Fibroblast of mammary gland (primary cell): ENCODE measurements at places on chromosomes 3 and 15.

DNA sequence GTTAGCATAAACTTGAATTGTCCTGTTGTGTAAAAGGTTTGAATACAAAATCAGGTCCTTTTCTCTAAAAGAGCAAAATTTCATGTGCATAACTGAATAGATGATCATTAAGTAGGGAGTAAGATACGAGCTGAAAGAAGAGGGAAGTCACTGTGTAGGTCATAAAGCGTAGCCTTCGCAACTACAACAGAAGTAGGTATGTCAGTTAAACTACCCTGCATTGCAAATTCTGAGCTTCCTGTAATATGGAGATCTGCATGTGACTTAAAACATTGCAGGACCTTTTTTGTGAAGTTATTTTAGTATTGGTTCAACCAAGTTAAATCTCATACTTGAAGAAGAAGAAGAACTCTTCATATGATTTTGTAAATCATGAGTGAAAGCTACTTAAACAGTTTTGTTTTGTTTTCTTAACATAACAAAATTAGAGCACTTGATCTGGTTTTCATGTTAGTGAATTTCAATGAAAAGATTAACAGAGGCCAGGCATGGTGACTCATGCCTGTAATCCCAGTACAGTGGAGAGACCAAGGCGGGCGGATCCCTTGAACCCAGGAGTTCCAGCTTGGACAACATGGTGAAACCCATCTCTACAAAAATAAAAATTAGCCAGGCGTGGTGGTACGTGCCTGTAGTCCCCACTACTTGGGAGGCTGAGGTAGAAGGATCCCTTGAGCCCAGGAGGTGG is 26.4 kb downstream of the ARMC8 start:
- DNase-seq, result no peak

GRCh38 chr3:55091381-55092225 is 163.7 kb upstream of the LRTM1 start:
- peak; percentile 83 for DNase-seq

GRCh38 chr3:185851046-185851445 is 26.2 kb upstream of the IGF2BP2 start:
- peak; percentile 36 for DNase-seq

DNA sequence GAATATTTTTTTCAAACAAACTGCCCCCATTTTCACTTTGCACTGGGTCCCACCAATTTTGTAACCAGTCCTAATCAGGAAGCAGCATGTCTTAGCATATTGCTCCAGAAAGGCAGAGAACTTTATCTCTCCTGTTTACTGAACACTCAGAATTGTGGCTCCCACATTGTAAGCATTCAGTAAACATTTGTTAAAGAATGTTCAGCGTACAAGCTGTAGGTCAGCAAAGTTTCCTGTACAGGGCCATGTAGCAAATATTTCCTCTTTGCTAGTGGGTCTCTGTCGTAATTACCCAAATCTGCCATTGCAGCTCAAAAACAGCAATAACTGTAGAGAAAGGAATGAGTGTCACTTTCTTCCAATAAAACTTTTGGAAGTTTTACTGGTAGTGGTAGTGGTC is 393.3 kb downstream of the GRM7 start:
- DNase-seq, result no peak

DNA sequence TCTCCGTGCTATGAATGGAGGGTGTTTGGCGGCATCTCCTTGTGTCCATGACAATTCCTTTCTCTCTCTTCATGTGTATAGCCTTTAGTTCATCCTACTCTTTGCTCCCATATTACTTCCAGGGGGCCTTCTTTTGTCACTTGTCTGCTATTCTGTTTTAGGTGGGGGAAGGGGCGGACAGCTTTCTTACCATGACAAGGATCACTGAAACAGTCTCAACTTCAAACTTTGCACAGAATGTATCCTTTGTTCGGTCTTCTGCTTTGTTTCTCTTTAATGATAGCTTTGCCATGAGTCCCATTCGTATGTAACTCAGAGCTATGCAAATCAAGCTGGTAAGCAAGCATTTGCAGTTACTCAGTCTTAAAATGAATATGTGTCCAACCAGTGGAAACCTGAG is 294.2 kb downstream of the TIGIT start:
- no peak for DNase-seq

DNA sequence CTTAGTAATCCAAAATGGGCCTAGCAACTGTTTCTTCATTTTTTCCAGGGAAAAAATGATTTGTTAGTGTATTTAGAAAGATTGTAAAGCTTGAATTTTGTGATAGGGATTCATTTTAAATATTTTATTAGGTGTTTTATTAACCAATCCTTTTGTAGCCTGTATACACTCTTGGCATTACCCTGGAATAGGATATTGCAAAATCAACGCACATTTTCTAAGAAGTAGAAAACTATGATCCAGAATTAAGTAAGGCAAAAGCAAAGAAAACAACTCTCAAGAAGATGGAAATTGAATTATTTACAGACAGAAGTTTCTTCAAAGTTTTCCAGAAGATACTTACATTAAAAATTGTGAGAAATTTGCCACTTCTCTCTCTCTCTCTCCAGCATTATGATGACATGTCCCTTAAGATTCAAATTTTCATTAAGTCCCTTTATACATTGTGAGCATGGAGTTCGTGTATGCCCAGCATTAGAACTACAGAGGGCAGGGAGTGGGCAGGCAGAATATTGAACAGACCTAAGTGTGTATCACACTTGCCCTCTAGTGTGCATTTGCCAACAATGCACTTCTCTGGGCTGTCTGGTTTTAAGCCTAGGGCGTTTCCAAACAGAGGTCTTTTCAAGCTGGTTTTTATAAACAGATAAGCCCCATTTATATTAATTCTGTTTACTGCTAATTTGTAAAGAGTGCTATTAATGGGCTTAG is 28.5 kb upstream of the CMSS1 start:
- peak; percentile 78 for DNase-seq

- DNase-seq, result no peak
Measured at GRCh38 chr15:68420186-68420684, 11.7 kb downstream of the ITGA11 start.

- no peak for DNase-seq
Measured at GRCh38 chr3:173939331-173939730, 541.8 kb downstream of the NLGN1 start.
